ENCODE measurements at places on chromosomes 2 and 18. TPM values are rescaled to one million over a fixed set of nuclear protein-coding genes. Genes with fewer than 3 reads are reported as not detected.

Gene NEU4
- 4.4 TPM for polyA plus RNA-seq

Gene PLGLB1
- polyA plus RNA-seq, result 1.0 TPM

Gene UGT1A3
- polyA plus RNA-seq, result not detected

Gene AUP1
- 77.9 TPM for polyA plus RNA-seq

Gene RRM2
- 45.9 TPM for polyA plus RNA-seq

Gene VAMP5
- 37.0 TPM for polyA plus RNA-seq

Gene FBXO15
- polyA plus RNA-seq, result 2.5 TPM

Gene MAPK4
- 28.3 TPM for polyA plus RNA-seq

Gene HNMT
- polyA plus RNA-seq, result 2.6 TPM

Gene HADHA
- 146 TPM for polyA plus RNA-seq

Gene C2orf80
- 3.3 TPM for polyA plus RNA-seq

Gene LYG2
- polyA plus RNA-seq, result not detected

Gene WNT6
- polyA plus RNA-seq, result 0.56 TPM

Gene MC2R
- not detected for polyA plus RNA-seq

Gene MC4R
- not detected for polyA plus RNA-seq

Gene MPP4
- not detected for polyA plus RNA-seq

Gene NAT8
- not detected for polyA plus RNA-seq

Gene REG3A
- not detected for polyA plus RNA-seq

Gene ABCG5
- not detected for polyA plus RNA-seq

Gene UGT1A7
- polyA plus RNA-seq, result not detected

Gene CCDC85A
- 4.0 TPM for polyA plus RNA-seq

Gene UPP2
- 0.24 TPM for polyA plus RNA-seq

Gene MAP2
- 95.4 TPM for polyA plus RNA-seq

Gene SUPT7L
- 24.6 TPM for polyA plus RNA-seq

Gene OST4
- polyA plus RNA-seq, result 361 TPM

Gene ST6GAL2
- polyA plus RNA-seq, result 4.3 TPM

Gene REG1A
- not detected for polyA plus RNA-seq

Gene RUFY4
- polyA plus RNA-seq, result not detected

Gene RGPD8
- 1.0 TPM for polyA plus RNA-seq

Gene PRKCE
- polyA plus RNA-seq, result 6.0 TPM

Gene TRMT61B
- polyA plus RNA-seq, result 11.6 TPM

Gene MEP1B
- polyA plus RNA-seq, result not detected

Gene GCFC2
- polyA plus RNA-seq, result 7.1 TPM

Gene RTKN
- polyA plus RNA-seq, result 58.0 TPM

Gene SERPINB13
- not detected for polyA plus RNA-seq

Gene IL36RN
- polyA plus RNA-seq, result not detected

Gene BOLL
- not detected for polyA plus RNA-seq

Gene GCA
- polyA plus RNA-seq, result 24.6 TPM

Gene REG3G
- not detected for polyA plus RNA-seq

Gene CFAP65
- 0.61 TPM for polyA plus RNA-seq

Gene SERPINB7
- polyA plus RNA-seq, result not detected

Gene TWIST2
- not detected for polyA plus RNA-seq

Gene VSNL1
- 124 TPM for polyA plus RNA-seq

Gene RAB31
- polyA plus RNA-seq, result 28.7 TPM

Gene ITGB6
- not detected for polyA plus RNA-seq

Gene ZNF804A
- 1.3 TPM for polyA plus RNA-seq

Gene UGT1A1
- polyA plus RNA-seq, result not detected

Gene SIGLEC15
- 6.3 TPM for polyA plus RNA-seq

Gene SIX2
- polyA plus RNA-seq, result 18.6 TPM
